Upper lobe of right lung (tissue), 1 donor: ENCODE measurements at places on chromosomes 5 and 9. TPM values are rescaled to one million over a fixed set of nuclear protein-coding genes. Genes with fewer than 3 reads are reported as not detected.

DNA sequence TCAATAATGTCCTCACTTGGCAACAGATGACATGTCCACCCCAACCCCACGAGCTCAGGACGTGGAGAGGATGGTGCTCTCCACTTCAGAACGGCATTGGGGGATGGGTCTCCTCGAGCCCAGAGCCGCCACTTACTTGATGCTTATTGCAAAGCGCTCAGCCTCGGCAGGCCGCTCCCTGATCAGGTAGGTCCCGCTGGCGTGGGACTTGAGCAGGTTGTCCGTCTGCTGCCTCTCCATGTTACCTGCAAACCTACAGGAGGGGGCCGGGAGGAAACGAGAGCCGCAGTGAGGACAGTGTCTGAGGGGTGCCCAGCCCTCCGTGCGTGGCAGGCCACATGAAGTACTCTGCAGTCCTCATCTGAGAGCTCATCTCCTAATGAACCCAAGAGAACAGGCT, 36.6 kb upstream of the SARDH start:
- no peaks in the 10 kb centered on the region for H3K4me1 ChIP-seq
- no peak overlapping the region for H3K4me3 ChIP-seq
- H3K27me3 ChIP-seq, result no peaks in the 10 kb centered on the region
- H3K36me3 ChIP-seq, result peaks cover 42% of the 10 kb centered on the region
- DNase-seq, result no peak

DNA sequence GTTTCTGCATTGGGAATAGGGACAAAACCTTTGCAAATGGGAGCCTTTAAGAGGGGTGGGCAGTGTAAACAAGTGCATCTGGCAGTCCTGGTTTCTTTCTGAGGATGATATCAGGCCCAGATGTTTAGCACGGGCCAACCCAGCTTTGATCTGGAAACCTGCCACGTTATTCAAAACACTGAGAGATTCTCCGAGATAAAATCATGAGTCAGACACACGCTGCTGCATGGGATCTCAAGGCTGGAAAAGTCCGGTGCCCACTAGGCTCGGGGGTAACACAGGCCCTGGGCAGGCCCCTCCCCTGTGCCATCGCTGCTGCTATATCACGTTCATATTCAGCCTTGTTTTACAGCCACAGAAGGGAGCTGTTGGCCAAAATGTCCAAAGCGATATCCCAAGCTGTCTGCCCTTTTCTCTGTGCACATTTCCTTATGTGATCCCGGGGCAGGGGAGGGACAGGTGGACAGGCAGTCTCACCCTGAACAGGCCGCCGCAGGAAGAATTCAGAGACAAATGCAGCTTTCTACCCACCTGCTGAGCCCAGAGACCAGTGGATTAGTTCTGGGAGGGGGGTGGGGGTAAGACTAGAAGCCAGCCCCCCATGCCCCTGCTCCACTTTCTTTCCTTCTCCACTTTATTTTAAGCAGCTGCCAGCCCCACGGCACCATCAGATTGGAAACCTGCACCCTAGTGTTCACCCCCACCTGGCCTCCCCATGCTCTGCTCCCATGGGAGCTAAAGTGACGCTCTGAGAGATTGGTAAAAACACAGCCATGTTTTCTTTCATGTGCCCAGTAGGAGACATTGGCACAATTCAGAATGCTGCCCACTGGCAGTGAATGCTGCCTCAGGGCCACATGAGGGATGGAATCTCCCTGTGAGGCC, 63.1 kb downstream of the TMOD1 start:
- peak; percentile 52 for DNase-seq
- H3K4me3 ChIP-seq, result no peak overlapping the region
- peaks cover 14% of the 10 kb centered on the region for H3K4me1 ChIP-seq
- H3K27me3 ChIP-seq, result no peaks in the 10 kb centered on the region
- peaks cover 8% of the 10 kb centered on the region for H3K36me3 ChIP-seq

DNA sequence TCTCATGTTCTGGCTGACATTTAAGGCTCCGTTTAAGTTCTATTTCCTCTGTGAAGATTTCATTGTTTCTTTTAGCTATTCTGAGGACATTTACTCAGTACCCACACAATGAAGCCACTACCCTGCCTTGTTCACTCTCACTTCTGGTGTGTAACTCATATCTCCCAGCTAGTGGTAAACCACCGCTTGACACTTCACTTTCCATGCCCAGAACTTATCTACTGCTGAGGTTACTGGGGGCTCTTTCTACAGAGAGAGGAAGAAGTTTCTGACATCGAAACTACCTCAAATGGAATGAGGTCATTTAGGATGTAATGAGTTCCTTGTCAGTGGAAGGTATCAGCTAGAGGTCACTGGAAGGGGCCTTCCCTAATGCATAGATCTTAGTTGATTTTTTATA, 501.5 kb downstream of the DMAC1 start:
- H3K36me3 ChIP-seq, result no peaks in the 10 kb centered on the region
- H3K4me1 ChIP-seq, result no peaks in the 10 kb centered on the region
- no peak overlapping the region for H3K27ac ChIP-seq
- H3K27me3 ChIP-seq, result no peaks in the 10 kb centered on the region

GRCh38 chr9:87656485-87656884, 69.4 kb upstream of the CTSL start:
- peaks cover 46% of the 10 kb centered on the region for H3K36me3 ChIP-seq
- H3K27me3 ChIP-seq, result no peaks in the 10 kb centered on the region
- H3K27ac ChIP-seq, result no peak overlapping the region
- DNase-seq, result no peak

- no peaks in the 10 kb centered on the region for H3K27me3 ChIP-seq
- H3K4me3 ChIP-seq, result no peak overlapping the region
- no peak for DNase-seq
- H3K4me1 ChIP-seq, result peaks cover 11% of the 10 kb centered on the region
Measured at GRCh38 chr9:109329638-109330258, 8.9 kb upstream of the EPB41L4B start.

DNA sequence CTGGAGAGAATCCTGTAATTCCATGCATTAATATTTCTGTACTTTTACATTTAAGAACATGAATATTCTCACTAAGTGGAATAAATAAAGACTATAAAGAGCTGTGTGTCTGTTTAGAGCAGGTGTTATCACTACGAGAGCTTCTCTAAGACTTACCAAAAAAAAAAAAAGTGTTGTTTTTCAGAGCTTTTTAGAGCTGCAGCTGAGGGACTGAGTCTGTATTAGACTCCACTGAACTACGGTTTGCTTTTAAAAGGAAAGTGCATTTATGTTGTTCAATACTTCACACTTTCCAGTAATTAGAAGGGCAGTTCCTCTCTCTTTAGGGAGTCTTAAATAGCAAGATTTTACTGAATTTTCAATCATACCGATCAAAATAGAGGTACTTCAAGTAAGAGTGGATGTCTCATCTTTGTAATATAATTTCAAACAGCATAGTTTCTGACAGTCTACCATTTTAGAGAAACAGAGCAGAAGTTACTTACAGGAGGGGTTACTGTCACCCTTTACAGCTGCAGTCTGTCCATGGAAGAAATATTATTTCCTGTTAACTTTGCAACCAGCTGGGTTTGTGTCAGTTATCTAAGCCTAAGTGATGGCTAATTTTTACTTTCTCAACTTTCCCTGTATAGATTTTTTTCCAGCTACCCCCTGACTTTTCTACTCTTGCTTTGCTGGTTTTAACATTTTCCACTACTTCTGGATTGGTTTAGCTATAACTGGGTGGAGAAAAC, 2.4 kb downstream of the SYK start:
- peaks cover 16% of the 10 kb centered on the region for H3K27me3 ChIP-seq
- peak overlapping the region; percentile 59 for H3K4me3 ChIP-seq
- H3K27ac ChIP-seq, result peak overlapping the region; percentile 0
- DNase-seq, result no peak
- no peaks in the 10 kb centered on the region for H3K4me1 ChIP-seq

The TTC33 gene
- total RNA-seq, result 16.6 TPM

GRCh38 chr5:69414885-69415583, at the start of gene MARVELD2:
MARVELD2 (plus strand) TSS chr5:69415116; CDS start chr5:69419386, 4,270 bp downstream.
- no peaks in the 10 kb centered on the region for H3K4me1 ChIP-seq
- peak within 1 kb of the TSS; percentile 66 for H3K4me3 ChIP-seq
- peaks cover 31% of the 10 kb centered on the region for H3K36me3 ChIP-seq
- DNase-seq, result peak; percentile 97

DNA sequence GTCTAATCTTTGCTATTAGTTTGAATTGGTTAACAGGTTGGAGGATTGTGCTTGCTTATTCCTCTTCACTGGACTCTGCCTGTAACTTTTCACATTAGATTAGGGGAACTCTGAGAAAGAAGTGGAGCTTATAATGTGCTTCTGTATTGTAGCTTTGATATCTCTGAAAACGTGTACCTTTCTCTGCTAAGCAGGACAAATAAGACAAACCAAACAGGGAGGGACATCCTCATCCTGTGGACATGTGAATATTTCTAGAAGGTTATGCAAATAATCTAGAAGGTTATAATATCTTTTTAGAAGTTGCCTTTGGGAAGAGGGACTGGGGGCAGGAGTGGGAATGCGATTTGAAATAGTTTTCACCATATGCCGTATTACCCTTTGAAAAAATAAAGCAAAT, 11.7 kb downstream of the IQGAP2 start:
- no peak overlapping the region for H3K27ac ChIP-seq
- no peaks in the 10 kb centered on the region for H3K27me3 ChIP-seq
- peaks cover 8% of the 10 kb centered on the region for H3K4me1 ChIP-seq
- no peak overlapping the region for H3K4me3 ChIP-seq
- DNase-seq, result no peak

DNA sequence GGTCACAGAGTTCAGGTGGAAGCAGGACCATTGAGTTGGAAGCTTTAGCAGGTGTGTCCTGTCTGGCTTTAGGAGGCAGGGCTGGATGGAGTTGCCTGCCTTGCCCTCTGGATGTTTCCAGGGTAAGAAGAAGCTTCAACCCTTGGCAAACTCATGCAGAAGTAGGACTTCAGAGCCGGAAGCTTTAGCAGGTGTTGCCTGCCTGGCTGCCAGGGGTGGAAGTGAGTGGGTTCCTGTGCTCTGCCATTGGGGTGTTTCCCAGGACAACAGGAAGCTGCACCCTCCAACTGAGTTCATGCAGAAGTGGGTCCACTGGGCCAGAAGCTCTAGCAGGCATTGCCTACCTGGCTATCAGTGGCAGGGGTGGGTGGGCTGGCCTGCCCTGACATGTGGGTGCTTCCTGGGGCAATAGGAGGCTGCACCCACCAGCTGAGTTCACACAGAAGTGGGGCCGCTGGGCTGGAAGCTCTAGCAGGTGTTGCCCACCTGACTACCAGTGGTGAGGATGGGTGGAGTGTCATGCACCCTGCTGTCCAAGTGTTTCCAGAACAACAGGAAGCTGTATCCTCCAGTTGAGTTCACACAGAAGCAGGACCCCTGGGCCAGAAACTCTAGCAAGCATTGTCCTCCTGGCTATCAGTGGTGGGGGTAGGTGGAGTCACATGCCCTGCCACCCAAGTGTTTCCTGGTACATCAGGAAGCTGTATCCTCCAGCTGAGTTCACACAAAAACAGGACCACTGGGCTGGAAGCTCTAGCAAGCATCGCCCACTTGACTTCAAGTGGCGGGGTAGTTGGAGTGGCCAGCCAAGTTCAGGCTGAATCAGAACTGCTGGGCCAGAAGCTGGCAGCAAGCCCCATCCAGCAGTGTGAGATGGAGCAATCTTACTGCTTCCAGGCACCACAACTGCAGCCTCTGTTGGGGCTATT, 24.6 kb downstream of the LOX start:
- no peak overlapping the region for H3K27ac ChIP-seq
- peak; percentile 73 for DNase-seq
- no peaks in the 10 kb centered on the region for H3K36me3 ChIP-seq
- no peaks in the 10 kb centered on the region for H3K4me1 ChIP-seq
- H3K4me3 ChIP-seq, result no peak overlapping the region

GRCh38 chr5:76402251-76402885, 717 bp upstream of the IQGAP2 start:
- DNase-seq, result peak; percentile 77
- H3K4me3 ChIP-seq, result peak overlapping the region; percentile 69
- H3K4me1 ChIP-seq, result peaks cover 2% of the 10 kb centered on the region

The LCP2 gene
- 83.1 TPM for total RNA-seq

GRCh38 chr9:134208310-134208841, 44.0 kb upstream of the RNU6ATAC start:
- DNase-seq, result peak; percentile 60
- peaks cover 4% of the 10 kb centered on the region for H3K4me1 ChIP-seq

The GPX8 gene
- 9.5 TPM for total RNA-seq

The F12 gene
- 0.69 TPM for total RNA-seq

GRCh38 chr9:101832486-101832885, 94.0 kb upstream of the GRIN3A start:
- no peaks in the 10 kb centered on the region for H3K36me3 ChIP-seq
- no peak overlapping the region for H3K4me3 ChIP-seq

- no peak for DNase-seq
- no peaks in the 10 kb centered on the region for H3K36me3 ChIP-seq
- H3K27ac ChIP-seq, result no peak overlapping the region
- H3K4me1 ChIP-seq, result no peaks in the 10 kb centered on the region
Measured at GRCh38 chr9:111799506-111799905, 4.8 kb upstream of the SHOC1 start.

The ZNF79 gene
- total RNA-seq, result 8.3 TPM

The CAMSAP1 gene
- total RNA-seq, result 26.5 TPM

DNA sequence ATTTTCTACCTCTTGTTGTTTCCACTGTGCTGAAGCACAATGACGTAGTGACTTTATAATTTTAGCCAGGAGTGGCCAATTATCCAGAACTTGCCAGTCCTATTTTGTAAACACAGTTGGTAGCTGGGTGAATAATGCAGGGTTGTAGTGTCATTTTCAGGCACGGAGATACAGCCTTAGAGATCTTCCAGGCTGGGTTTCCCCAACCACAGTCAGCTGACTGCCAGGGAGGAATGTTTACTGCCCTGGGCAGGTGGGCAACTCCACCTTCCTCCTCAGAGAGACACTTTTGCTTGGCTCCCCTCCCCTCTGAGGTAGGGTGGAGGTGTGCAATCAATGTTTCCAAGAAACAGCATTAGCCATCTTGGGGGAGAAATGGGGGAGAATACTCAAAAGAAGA, 228.1 kb upstream of the NR4A3 start:
- DNase-seq, result no peak
- no peak overlapping the region for H3K27ac ChIP-seq
- H3K27me3 ChIP-seq, result no peaks in the 10 kb centered on the region
- no peak overlapping the region for H3K4me3 ChIP-seq
- H3K36me3 ChIP-seq, result no peaks in the 10 kb centered on the region

DNA sequence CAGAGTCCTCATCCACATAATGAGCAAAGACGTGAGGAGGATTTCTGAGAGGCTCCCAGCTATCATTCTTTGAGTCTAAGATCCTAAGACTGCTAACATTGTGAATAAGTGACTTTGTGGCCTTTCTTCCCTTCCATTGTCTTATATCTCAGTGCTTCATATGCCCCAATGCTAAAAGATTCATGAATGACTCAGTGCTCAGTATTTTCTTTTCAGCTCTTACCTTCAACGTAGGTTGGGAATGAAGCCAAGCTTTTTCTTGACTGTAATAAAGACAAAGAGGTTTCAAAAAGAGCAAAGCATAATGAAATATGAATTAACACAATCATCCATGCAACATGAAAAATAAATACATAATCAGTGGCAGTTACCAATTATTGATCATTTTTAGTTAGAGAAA, 146.4 kb downstream of the ENTREP1 start:
- H3K4me3 ChIP-seq, result no peak overlapping the region
- DNase-seq, result no peak
- H3K27me3 ChIP-seq, result no peaks in the 10 kb centered on the region
- no peak overlapping the region for H3K27ac ChIP-seq
- no peaks in the 10 kb centered on the region for H3K36me3 ChIP-seq

The ANKRD55 gene
- 0.49 TPM for total RNA-seq

The SNCB gene
- total RNA-seq, result not detected

GRCh38 chr9:22053178-22053577, 44.1 kb upstream of the CDKN2B start:
- no peak overlapping the region for H3K4me3 ChIP-seq
- H3K4me1 ChIP-seq, result no peaks in the 10 kb centered on the region
- H3K36me3 ChIP-seq, result no peaks in the 10 kb centered on the region
- no peaks in the 10 kb centered on the region for H3K27me3 ChIP-seq
- DNase-seq, result no peak

The CBY3 gene
- total RNA-seq, result not detected

The SLC45A2 gene
- not detected for total RNA-seq
